ENCODE measurements at places on chromosomes 5 and 9.

DNA sequence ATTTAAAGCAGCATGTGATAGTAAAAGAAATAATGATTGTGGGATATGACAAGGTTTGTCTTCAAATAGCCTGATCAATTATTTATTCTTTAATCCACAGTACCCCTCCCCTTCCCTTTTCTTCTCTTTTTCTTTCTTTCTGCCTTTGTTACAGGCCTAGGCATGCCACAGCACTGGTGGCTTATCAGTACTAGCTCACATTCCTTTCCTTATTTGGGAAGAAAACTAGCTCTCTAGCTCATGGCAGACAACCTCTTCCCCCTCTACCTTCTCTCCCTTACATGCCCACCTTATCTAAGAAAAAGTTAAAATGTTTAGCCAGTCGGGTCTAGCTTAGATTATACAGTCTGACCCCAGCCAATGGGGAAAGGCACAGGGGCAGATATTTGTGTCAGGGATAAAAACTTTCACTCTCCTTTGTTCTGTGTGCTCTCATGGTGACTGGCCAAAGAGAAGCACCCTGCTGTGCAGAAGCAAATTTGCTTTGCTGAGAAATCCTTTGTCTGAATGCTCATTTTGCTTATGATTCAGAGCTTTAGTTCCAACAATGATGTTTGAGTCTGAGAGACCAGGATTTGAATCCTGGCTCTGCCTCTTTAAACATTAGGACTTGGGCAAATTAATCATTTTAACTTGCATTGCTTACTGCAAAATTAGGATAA, 75.8 kb upstream of the CDH12 start:
- no peak for DNase-seq

DNA sequence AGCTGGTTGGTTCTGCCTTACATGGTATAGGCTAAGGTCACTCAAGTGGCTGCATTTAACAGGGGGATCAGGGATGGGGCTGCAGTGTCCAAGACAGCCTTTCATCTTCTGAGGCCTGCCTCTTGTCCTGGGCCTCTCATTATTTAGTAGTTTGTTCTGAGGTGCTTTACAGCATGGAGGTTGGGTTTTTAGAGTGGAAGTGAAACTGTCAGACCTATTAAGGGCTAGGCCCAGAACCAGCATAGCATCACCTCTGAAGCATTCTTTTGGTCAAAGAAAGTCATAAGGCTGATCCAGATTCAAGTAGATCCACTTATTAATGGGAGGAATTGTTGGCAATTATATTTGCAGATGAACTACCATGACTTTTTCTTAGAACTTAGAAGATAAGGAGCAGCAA, 146.0 kb upstream of the NMUR2 start:
- no peak for DNase-seq

DNA sequence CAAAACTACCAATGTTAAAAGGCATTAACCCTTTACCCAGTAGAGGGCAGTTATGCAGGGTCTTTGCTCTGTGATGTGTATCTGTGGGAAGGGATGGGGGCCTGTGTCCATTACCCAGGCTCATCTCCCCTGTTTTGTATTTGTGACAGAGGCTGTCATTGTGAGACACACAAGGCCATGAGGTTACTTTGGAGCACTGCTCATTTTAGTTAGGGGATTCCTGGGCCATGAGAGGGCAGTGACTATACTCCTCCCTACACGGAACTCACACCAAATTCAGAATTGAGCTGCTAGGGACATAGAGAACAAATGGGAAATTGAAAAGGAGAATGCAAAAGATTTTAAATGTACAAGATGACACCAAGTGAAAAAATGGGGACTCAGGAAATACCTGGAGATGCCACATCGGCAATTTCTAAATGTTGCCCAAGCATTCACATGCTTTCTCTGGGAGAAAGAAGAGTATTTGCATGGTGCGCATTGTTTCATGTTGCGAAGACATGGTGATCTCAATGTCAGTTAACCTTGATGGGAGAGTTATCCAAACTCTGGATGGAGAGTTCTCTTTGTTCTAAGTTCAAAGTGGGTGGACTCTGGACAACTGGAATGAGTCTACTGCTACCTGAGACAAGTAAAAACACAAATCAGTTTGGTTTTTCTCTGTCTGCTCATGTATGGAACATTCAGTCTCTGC, 32.5 kb downstream of the C9orf152 start:
- DNase-seq = no peak

DNA sequence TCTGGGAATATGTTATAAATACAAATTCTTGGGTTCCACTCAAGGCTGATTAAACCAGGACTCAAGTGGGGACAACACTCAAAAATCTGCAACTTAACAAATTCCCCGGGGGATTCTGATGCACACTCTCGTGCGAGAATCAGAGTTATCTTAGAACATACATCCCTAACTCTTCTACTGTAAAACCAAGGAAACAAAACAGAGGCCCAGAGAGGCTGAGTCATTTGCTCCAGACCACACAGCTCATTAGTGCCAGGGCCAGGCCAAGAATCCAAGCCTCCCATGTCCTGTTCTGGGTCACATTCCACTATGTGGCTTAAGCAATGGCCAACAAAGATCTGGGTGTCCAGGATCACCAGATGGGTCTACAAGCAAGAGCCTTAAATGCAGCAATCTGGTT, 166.0 kb downstream of the ADAMTS12 start:
- no peak for DNase-seq

GRCh38 chr5:111762895-111763294, 5.9 kb upstream of the NREP start:
- DNase-seq = no peak

- DNase-seq = no peak
These were observed 515.1 kb upstream of the TNC start for GRCh38 chr9:115633104-115633503.

Data from activated T-cell treated with anti-CD3 and anti-CD28 coated beads, Interleukin-2, amount 50 U/mL, for 48 hours (primary cell).